ENCODE measurements at places on chromosomes 2 and 18.

DNA sequence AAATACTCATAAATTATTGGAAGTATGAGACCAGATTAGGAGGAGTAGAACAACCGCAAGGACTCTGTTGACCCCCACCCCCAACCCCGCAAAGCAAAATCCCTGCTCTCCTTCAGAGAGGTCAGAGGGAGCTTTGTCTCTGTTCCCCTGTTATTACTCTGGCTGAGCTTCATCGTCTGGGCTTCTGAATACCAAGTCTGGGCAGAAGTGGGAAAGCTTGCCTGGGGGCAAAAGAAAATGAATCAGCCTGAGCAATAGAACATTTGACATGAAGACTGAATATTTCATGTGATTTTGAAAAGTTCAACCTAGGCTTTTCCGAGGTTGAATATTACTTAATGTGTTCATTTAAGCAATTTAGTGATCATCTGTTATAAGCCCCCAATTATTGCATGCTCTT lies 114.6 kb upstream of the ARHGAP28 start:
- DNase-seq: no peak

- DNase-seq: no peak
Measured at GRCh38 chr2:206218796-206219499, 55.5 kb upstream of the ZDBF2 start.

- no peak for DNase-seq
Measured at GRCh38 chr2:24304098-24304497, 56.2 kb downstream of the ITSN2 start.

- no peak for DNase-seq
Measured at GRCh38 chr2:119109866-119110265, 48.7 kb downstream of the C1QL2 start.
